ENCODE measurements at places on chromosomes 2 and 18.

- DNase-seq = no peak
Measured at GRCh38 chr2:7400628-7401027, 483.4 kb downstream of the RNF144A start.

DNA sequence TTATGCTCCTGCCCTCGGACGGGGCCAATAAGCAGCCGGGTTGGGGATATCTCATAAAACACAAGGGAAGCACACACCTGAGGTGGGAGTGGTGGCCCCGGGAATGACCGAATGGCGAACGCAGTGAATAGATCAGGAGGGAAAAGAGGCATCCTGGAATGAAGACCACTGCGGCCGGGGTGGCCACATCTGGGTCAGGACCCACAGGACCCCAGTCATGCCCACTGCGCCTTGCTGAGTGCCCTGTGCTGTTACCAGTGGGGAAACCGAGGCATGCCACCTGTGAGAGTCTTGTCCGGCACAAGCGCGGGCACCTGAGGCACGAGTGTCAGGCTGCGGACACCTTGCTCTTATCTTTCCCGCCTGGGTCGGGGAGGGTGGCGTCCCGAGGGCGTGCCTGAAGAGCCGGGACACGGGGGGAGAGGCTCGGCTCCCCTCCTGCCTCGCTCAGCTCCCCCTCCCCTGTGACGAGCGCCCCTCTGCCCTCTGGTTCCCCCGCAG, 1.6 kb downstream of the PDCD1 start:
- DNase-seq = no peak

DNA sequence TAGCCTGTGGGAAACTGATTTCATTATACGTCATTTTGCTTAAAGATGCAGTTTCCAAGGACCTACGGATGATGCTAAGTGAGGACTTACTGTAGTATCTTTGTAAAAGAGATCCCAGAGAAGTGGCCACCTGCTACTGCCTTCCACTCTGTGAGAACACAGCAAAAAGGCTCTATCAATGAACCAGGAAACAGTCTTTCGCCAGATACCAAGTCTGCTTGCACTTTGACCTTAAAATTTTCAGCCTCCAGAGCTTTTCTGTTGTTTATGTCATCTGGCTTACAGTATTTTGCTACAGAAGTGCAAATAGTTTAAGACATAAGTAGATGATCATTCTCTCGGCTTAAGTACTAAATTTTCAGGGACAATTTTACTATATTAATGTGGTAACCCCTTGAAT, 847.9 kb upstream of the CHAC2 start:
- DNase-seq = no peak

- no peak for DNase-seq
Measured at GRCh38 chr2:134231965-134232340, 21.9 kb upstream of the MGAT5 start.

- DNase-seq = no peak
Measured at GRCh38 chr2:111694700-111695101, 189.3 kb downstream of the ANAPC1 start.

- DNase-seq = no peak
Measured at GRCh38 chr18:47280121-47280520, 28.7 kb upstream of the SKOR2 start.

DNA sequence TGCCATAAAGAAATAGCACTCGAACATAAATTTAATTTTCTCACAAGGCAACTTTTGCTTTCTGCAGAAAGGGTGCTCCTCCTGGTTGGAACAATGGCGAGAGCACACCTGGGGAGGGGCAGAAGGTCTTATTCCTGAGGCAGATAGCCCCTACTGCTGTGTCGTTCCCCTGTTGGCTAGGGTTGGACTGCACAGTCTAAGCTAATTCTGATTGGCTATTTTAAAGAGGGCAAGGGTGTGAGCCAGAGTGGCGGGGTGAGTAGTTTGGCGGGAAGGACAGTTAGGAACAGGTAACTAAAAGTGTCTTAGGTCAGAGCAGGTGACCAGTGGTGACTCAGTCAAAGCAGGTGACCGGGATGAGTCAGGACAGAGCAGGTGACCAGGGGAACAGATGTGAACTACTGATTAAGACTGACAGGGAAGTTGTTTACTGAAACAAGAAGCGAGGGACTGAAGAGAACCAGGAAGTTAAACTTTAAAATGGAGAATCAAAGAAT, 49.7 kb upstream of the AGAP1 start:
- no peak for DNase-seq

GRCh38 chr2:60867848-60868247, 13.5 kb upstream of the REL start:
- no peak for DNase-seq

GRCh38 chr18:79545255-79545654, 134.3 kb upstream of the CTDP1 start:
- DNase-seq = no peak

DNA sequence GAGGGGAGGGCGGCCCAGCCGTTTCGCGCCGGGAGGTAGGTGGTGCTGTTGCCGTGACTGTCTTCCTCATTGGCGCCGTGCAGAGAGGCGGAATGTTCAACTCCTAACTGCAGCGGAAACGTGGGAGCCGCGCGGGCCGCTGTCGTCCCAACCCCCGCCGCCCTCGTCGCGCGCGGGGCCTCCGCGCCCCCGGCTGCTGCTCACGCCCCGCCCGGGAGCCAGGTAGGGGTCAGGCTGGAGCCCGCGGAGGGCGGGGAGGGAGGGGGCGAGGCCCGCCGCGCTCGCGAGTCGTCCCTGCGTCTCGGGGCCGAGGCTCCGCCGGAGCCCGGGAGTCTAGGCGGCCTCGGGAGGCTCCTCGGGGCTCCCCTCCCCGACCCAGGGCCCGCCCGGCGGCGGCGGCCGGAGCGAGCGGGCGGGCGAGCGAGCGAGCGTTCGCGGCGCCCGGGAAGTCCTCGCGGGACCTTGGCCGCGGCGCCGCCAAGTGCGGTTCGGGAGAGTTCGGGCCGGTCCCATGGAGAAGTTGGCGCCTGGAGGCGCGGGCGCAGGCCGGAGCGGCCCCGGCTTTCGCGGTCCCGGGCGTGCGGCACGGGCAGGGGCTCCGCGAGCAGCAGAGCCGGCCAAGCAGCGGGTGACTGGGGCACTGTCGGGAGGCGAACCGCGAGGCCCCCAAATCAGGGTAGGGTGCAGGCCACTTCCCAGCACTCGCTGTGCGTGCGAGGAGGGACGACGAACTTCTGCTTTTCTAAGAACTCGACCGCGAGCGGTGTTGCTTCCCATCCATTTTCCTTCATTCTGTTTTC, at the start of gene MAP3K20:
MAP3K20 (plus strand) TSS at position 66 of the 800 bp plus-strand sequence. CDS start 15,186 bp downstream, outside the sequence.
- DNase-seq = peak; percentile 51

GRCh38 chr18:55419947-55420664, 167.9 kb downstream of the TCF4 start:
- DNase-seq = no peak

- no peak for DNase-seq
Measured at GRCh38 chr2:160942476-160943142, 217.6 kb upstream of the TANK start.

DNA sequence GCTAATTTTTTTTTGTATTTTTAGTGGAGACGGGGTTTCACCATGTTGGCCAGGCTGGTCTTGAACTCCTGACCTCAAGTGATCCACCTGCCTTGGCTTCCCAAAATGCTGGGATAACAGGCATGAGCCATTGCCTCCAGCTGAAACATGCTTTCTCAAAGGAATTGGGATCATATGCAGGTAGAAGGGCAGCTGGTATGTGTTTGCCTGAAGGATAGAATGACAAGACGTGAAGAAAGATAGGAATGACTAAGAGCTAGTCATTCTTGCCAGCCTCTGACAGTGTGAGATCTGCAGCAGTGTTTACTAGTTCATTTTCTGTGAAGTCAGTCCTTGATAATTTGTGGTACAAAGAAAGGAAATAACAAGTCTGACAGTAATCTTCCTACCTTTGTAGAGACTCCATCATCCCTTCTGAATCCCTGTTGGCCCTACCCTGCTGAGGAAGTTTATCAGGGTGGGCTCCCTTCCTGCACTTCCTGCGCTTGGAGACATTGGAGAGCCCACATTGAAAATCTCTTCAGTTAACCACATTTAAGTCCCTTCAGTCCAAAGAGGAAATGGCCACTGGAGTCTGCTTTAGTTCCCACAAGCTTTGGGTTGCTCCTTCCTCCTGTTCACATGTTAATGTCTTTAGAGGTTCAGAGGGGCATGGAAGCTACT, 14.7 kb downstream of the CFLAR start:
- no peak for DNase-seq

GRCh38 chr2:165576409-165577154, 107.1 kb downstream of the CSRNP3 start:
- DNase-seq = no peak

- DNase-seq = no peak
Measured at GRCh38 chr2:239089884-239090283, 242.0 kb downstream of the TWIST2 start.

- no peak for DNase-seq
Measured at GRCh38 chr2:32947484-32948143, 861 bp downstream of the LTBP1 start.

DNA sequence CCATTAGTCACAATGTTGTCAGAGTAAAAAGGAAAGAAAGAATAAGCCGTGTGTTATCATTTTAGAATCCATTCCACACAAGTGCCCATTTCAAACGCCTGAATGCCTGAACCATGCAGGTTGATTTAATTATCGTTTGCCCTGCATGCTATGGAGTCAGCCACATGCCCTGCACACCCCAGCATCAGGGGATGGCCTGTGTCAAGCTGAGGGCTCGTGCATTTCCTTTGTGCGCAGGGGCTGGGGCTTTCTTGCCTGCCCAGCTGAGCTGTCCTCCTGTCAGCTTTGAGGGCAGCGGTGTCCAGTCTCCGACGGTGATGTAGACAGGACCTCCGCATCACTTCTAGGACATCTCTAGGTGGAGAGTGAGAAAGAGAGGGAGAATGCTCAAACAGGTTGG, 200.4 kb downstream of the TSN start:
- DNase-seq = no peak

GRCh38 chr2:185919155-185919554, 180.6 kb downstream of the FSIP2 start:
- DNase-seq = no peak

DNA sequence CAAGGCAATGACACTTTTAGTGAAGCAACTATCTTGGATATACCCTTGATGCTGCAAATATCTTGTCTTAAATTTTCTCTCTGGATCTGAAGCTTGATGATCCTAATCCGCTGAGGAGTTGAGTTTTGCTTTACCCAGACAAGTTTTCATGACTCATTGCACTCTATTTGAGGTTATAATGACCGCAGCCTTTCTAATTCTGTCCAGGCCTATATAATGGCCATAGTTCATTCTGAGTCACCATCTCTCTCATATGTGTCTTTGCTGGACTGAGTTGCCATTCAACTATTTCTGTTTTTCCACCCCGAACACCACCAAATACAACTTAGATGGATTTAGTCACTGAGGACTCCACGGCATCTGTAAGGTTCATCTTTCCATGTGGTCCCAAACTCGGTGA, 802.1 kb upstream of the FAM98A start:
- DNase-seq = no peak

- DNase-seq = no peak
Measured at GRCh38 chr2:207015901-207016300, 76.6 kb downstream of the CPO start.

GRCh38 chr18:76687304-76687962, 134.9 kb upstream of the ZNF236 start:
- no peak for DNase-seq

GRCh38 chr2:68765739-68766375, 31.2 kb downstream of the ARHGAP25 start:
- DNase-seq = no peak

DNA sequence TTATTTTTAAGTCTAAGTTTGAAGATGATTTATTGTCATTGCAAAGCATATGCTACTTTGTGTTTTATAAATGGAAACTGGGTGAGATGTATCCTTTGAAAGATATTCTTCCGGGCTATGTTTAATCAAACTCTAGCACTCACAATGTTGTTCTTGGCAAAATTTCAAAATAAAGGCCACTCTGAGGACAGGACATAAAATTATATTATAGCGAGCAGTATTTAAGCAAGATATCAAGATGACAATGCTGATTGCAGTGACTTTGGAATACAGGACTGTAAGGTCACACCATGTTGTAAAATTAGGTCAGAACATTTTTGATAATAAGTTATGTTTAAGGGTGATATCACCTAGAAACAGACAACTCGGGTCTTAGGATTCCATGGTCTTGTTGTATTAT, 14.2 kb downstream of the RPRM start:
- no peak for DNase-seq

DNA sequence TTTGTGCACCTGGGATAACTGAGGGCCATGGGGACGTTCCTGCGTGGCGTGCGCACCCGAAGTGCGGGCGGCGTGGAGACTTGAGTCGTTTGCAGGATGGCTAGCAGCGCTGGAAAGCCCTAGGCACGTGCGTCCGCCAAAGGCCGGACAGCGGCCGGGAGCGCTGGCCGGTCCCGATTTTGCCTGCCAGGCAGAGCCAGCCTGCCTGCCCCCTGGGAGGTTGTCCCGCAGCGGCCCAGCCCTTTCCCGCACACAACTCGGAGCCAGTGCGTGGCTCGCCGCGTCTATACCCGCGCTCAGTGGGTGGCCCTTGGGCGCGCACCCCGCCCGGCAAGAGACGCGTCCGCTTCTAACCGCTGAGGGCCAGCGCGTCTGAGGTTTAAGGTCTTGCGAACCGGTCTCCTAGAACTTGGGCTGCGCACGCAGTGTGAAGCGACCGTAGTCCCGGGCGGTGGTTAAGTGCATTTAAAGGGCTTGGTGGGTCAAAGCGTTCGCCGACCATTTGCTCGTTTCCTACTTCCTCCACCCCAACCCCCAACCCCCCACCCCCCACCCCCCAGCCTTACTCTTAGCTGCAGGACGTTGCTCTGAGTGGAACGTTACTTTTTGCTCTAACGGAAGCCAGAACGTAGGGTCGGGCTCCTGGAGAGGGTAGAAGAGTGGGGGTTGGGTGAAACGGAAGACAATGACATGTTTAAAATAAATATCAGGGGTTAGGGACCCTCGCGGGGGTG, 627 bp downstream of the CDCA7 start:
- DNase-seq = peak; percentile 27

- no peak for DNase-seq
Measured at GRCh38 chr2:188512456-188512855, 220.8 kb downstream of the GULP1 start.

- no peak for DNase-seq
Measured at GRCh38 chr2:221535824-221536223, 36.3 kb downstream of the EPHA4 start.

DNA sequence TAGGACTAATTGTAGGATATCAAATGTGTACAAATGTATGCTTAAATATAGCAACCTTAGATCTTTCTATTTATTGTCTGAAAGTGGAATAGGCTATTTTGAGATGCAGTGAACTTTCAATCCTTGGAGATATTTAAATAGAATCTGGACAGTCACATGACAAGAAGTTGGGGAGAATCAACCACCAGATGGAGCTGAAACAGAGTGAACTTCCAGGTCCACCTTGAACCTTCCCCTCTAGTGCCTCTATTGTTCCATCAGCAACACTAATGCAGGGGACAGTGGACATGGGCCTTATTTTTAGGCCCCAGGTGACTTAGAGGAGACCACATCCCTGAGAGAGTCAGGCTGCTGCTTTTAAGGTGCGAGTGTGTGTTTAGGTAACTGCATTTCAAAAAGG, 37.0 kb upstream of the CRIM1 start:
- no peak for DNase-seq

- DNase-seq = no peak
Measured at GRCh38 chr2:212484563-212485080, 54.0 kb downstream of the ERBB4 start.

Measured in left renal cortex interstitium (tissue), 4 donors.